ENCODE measurements at places on chromosomes 3 and 15. TPM values are rescaled to one million over a fixed set of nuclear protein-coding genes. Genes with fewer than 3 reads are reported as not detected.

GOLGA8O gene
- 0.48 TPM for total RNA-seq

BFSP2 gene
- total RNA-seq = not detected

TIGIT gene
- under 0.01 TPM for total RNA-seq

GOLGA6D gene
- not detected for total RNA-seq
